ENCODE measurements at places on chromosomes 3 and 15.

- DNase-seq: no peak
Observed at GRCh38 chr15:20355256-20355868, 186.2 kb downstream of the GOLGA6L6 start.

GRCh38 chr15:75215107-75216004 lies 13.7 kb downstream of the C15orf39 start:
- DNase-seq: peak; percentile 62

DNA sequence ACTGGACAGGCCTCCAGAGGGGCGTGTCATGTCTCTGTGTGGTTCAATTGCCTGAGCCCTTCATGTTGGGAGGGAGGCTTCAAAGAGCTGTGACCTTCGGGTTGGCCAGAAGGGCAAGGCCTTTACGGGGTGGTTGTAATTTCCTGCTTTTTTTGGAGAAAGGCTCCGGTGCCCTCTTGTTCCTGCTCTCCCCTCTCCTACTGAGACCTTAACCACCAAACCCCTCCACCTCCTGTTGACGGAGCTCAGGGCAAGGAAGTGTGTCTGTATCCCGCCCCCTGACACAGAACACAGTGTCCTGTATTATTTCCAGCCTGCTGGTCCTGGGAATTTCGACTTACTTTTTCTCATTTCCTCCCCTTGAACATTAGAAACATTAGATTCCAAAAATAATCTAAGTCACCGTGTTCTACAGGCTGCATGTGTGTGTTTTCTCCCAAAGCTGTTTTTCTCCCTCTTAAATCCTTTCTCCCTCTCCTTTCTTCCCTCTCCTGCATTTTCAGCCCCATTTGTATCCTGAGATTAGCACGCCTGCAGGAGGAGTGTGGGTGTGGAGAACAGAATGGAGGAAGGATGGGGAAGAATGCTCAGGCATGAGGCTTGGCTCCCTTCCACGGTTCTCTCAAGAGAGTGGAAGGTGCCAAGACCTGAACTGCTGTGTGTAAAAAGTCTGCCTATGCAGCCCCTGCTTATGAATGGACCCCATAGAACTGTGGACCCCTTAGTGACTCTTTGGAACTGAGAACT lies 285.4 kb upstream of the ROPN1 start:
- no peak for DNase-seq

GRCh38 chr3:4731543-4732111 lies 238.5 kb downstream of the ITPR1 start:
- no peak for DNase-seq
